Trophoblast cell (in vitro differentiated cells and primary cell): ENCODE measurements at places on chromosomes 1 and 21.

- DNase-seq, result peak; percentile 31
- no peaks in the 10 kb centered on the region for H3K27me3 ChIP-seq
- H3K4me3 ChIP-seq, result no peak overlapping the region
- H3K4me1 ChIP-seq, result peaks cover 23% of the 10 kb centered on the region
Measured at GRCh38 chr1:109890115-109890953, 20.3 kb upstream of the CSF1 start.

DNA sequence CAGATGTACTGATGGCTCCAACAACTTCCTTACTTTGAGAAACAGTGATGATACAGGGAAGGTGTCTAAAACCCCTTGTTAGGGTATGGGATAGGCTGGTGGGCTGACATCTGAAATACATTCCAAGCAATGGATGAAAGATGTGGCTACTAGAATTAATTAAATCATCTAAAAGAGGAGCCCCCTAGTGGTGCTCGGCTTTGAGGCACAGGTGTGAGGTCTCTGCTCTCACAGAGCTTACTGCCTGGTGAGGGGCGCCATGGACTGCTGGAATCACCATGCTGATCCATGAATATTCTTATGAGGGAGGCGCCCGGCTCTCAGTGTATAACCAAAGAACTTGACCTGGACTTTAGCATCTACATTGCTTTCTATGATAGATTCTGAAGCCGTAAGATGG is 48.5 kb downstream of the GNG4 start:
- DNase-seq, result no peak
- no peaks in the 10 kb centered on the region for H3K36me3 ChIP-seq
- no peak overlapping the region for H3K4me3 ChIP-seq
- no peak overlapping the region for H3K27ac ChIP-seq

GRCh38 chr1:161810780-161811179 is 44.7 kb downstream of the ATF6 start:
- H3K4me3 ChIP-seq, result no peak overlapping the region
- no peaks in the 10 kb centered on the region for H3K27me3 ChIP-seq
- H3K36me3 ChIP-seq, result no peaks in the 10 kb centered on the region
- no peaks in the 10 kb centered on the region for H3K4me1 ChIP-seq

DNA sequence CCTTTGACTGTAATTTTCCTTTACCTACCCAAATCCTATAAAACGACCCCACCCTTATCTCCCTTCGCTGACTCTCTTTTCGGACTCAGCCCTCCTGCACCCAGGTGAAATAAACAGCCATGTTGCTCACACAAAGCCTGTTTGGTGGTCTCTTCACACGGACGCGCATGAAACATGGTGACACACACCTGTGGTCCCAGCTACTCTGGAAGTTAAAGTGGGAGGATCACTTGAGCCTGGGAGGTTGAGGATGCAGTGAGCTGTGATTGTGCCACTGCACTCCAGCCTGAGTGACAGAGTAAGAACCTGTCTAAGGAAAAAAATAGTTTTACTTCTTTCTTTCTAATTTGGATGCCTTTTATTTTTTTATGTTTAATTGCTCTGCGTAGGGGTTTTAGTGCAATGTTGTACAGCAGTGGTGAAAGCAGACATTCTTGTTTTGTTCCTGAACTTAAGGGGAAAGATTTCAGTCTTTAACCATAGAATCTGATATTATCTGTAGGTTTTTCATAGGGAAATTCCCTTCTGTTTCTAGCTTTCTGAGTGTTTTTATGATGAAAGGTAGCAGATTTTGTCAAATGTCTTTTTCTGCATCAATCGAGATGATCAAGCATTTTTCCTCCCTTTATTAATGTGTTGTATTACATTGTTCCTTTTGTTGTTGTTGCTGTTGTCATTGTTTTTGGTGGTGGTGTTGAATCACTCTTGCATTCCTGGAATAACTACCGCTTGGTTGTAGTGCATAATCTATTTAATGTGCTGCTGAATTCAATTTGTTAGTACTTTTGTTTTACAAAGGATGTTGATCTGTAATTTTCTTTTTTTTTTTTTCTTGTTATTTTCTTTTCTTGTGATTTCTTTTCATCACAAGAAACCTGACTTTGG is 497.4 kb downstream of the DISC1 start:
- no peak overlapping the region for H3K27ac ChIP-seq
- DNase-seq, result peak; percentile 36
- no peak overlapping the region for H3K4me3 ChIP-seq

GRCh38 chr1:95384567-95384966 is 150.6 kb downstream of the RWDD3 start:
- H3K4me1 ChIP-seq, result no peaks in the 10 kb centered on the region
- no peak overlapping the region for H3K27ac ChIP-seq
- H3K36me3 ChIP-seq, result no peaks in the 10 kb centered on the region
- H3K4me3 ChIP-seq, result no peak overlapping the region
- H3K27me3 ChIP-seq, result no peaks in the 10 kb centered on the region
- DNase-seq, result no peak

DNA sequence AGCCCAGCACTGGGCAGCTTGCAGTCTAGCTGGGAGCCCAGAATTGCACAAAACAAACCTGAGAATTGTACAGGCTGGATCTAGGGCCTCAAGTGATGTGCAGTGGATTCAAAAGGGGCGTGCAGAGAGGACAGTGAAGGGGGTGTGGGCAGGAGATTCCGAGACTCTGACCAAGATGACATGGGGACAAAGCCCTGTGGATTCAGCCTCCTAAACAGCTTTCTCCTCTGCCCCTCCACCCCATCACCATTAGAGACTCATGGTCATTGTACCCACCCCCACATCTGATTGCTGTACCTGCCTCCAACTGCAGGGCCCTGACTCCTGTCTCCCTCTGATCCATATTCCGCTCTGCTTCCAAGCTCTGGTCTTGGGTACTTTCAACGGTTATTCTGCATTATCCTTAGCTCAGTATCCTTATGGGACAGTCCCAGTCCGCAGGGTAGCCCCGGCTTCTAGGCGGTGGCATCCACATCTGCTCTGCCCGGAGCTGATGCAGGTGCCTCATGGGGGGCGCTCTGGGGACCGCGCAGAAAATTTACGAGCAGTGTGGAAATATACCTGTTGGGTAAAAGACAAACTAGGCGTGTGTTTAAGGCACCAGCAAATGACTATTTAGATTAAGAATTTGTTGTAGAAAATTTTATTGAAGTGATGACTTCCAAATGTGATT is 1.7 kb upstream of the BMP8A start:
- H3K4me3 ChIP-seq, result no peak overlapping the region
- peaks cover 11% of the 10 kb centered on the region for H3K4me1 ChIP-seq
- H3K27ac ChIP-seq, result no peak overlapping the region
- peaks cover 33% of the 10 kb centered on the region for H3K27me3 ChIP-seq

GRCh38 chr1:231130544-231130943 is 31.3 kb upstream of the TRIM67 start:
- H3K4me3 ChIP-seq, result no peak overlapping the region
- no peaks in the 10 kb centered on the region for H3K36me3 ChIP-seq
- H3K4me1 ChIP-seq, result no peaks in the 10 kb centered on the region
- DNase-seq, result no peak

- H3K36me3 ChIP-seq, result no peaks in the 10 kb centered on the region
- no peaks in the 10 kb centered on the region for H3K4me1 ChIP-seq
- DNase-seq, result no peak
- H3K4me3 ChIP-seq, result no peak overlapping the region
- no peak overlapping the region for H3K27ac ChIP-seq
- no peaks in the 10 kb centered on the region for H3K27me3 ChIP-seq
Measured at GRCh38 chr1:8293641-8294169, 24.2 kb upstream of the SLC45A1 start.

GRCh38 chr1:115810609-115811008 is 30.3 kb downstream of the NHLH2 start:
- H3K27ac ChIP-seq, result no peak overlapping the region
- H3K36me3 ChIP-seq, result no peaks in the 10 kb centered on the region
- H3K27me3 ChIP-seq, result no peaks in the 10 kb centered on the region
- no peaks in the 10 kb centered on the region for H3K4me1 ChIP-seq

DNA sequence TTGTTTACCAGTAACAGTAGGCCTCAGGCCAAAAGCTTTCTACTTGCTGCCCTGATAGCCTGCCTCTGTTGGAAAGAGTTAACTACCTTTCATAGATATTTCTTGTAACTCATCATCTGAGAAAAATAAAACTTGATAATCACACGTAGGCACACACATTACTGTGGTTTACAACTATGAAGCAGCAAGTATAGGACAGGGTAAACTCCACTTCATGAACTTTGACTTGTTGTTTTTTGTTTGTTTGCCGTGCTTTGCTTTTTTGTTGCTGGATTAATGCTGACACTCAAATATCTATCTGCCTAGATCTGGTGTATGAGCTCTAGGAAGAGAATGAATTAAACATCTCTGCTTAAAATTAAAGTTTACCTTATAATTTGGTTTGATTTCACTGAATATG is 924.7 kb upstream of the ADGRL2 start:
- H3K36me3 ChIP-seq, result no peaks in the 10 kb centered on the region
- no peak overlapping the region for H3K4me3 ChIP-seq
- no peaks in the 10 kb centered on the region for H3K27me3 ChIP-seq
- DNase-seq, result no peak
- no peaks in the 10 kb centered on the region for H3K4me1 ChIP-seq

DNA sequence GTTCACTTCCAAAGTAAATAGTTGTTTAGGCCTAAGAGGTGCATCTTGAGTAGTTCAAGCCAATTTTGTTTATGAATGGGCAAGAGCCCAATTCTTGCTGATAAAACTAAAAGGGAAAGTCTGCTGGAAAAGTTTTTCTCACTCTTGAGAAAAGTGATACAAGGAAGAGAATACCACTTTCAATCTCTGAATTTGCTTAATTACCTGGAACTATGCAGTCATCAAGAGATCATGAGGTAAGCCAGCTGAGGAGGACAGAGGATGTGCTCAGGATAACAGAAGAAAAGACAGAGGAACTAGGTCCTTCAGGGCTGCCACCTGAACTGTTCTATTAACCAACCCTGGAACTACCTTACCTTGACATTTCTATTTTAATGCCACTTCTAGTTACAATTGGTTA is 42.2 kb downstream of the ILDR2 start:
- H3K4me1 ChIP-seq, result no peaks in the 10 kb centered on the region
- H3K27me3 ChIP-seq, result no peaks in the 10 kb centered on the region
- no peak for DNase-seq
- no peak overlapping the region for H3K27ac ChIP-seq
- no peak overlapping the region for H3K4me3 ChIP-seq

DNA sequence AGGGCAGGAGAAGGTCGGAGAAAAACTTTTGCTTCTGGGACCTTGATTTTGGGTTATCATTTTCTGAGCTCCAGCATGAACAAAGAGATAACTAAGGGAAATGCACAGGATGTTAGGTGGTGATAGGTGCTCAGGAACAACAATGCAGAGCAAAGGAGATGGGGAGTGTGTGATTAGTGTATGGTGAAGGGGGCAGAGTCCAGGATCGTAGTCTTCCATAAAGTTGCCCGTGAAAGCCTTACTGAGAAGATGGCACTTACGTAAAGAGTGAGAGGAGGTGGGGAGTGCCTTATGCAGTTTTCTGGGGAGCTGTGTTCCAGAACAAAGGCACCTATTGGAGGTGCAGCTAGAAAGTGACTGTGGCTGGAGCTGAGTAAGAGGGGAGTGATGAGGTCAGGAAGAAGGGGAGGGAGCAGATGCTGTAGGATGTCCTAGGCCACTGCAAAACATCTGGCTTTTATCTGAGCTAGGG is 11.6 kb downstream of the KCNK1 start:
- no peaks in the 10 kb centered on the region for H3K4me1 ChIP-seq
- peaks cover 8% of the 10 kb centered on the region for H3K36me3 ChIP-seq
- no peak for DNase-seq
- no peak overlapping the region for H3K4me3 ChIP-seq
- H3K27me3 ChIP-seq, result no peaks in the 10 kb centered on the region
- no peak overlapping the region for H3K27ac ChIP-seq

DNA sequence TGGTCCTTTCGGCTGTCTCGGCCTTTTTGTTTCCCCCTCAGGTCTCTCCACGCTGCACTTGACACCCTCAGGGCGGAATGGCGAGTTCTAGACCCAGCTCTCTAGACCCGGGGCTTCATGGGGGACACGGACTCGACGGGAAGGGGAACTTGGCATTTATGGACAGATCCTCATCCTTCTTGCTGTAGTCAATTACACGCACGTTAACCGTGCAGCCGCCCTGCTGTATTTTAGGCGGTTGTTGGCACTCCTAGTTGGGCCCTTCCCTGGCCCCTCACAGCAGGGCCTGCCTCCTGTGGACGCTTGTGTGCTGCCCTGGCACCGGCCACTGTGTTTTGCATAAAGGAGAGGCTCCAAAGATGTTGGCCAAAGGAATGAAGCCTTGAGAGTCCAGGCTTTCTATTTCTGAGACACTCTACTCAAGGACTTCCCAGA is 558 bp upstream of the BTG3 start:
- H3K36me3 ChIP-seq, result no peaks in the 10 kb centered on the region
- no peak for DNase-seq
- no peak overlapping the region for H3K27ac ChIP-seq
- H3K27me3 ChIP-seq, result no peaks in the 10 kb centered on the region
- peak overlapping the region; percentile 85 for H3K4me3 ChIP-seq
- H3K4me1 ChIP-seq, result peaks cover 10% of the 10 kb centered on the region

GRCh38 chr1:86875722-86876121 is 38.2 kb downstream of the SELENOF start:
- no peak overlapping the region for H3K4me3 ChIP-seq
- H3K27ac ChIP-seq, result no peak overlapping the region
- no peak for DNase-seq
- no peaks in the 10 kb centered on the region for H3K27me3 ChIP-seq
- H3K4me1 ChIP-seq, result no peaks in the 10 kb centered on the region

DNA sequence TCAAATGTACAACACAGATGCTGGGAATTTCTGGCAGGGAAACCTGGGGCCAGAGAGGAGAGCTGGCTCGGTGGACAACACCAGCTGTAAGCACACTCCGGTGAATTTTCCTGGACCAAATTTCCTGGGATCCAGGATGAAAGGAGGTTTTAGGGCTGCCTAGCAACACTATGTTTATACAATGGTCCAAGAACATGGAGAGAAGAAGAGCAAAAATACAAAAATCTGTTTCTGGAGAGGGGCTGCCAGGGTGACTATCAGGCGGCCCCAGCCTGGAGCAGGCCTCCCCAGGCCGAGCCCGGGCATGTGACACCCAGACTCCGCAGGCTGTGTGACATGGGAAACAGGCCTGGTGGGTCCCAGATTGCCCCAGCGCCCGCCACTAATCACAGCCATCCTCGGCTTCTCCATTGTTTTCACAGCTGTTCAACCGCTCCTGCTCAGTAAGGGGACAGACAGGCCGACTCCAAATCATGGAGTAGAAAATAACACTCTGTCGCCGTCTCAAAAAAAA is 336.0 kb upstream of the NFIA start:
- DNase-seq, result no peak
- no peaks in the 10 kb centered on the region for H3K27me3 ChIP-seq
- H3K4me1 ChIP-seq, result no peaks in the 10 kb centered on the region
- no peak overlapping the region for H3K27ac ChIP-seq
